NCI-H1417 treated with DMSO at 0.1 percent for 48 hours (cell line): ENCODE measurements at places on chromosomes 4 and X.

GRCh38 chr4:141133999-141134995, 1.0 kb upstream of the RNF150 start:
- DNase-seq = peak; percentile 3

- no peak for DNase-seq
Measured at GRCh38 chr4:23981328-23981727, 91.5 kb upstream of the PPARGC1A start.

- DNase-seq = no peak
Measured at GRCh38 chrX:132470179-132470578, 18.7 kb downstream of the MBNL3 start.

- DNase-seq = no peak
Measured at GRCh38 chr4:174023641-174024040, 259.8 kb downstream of the FBXO8 start.

DNA sequence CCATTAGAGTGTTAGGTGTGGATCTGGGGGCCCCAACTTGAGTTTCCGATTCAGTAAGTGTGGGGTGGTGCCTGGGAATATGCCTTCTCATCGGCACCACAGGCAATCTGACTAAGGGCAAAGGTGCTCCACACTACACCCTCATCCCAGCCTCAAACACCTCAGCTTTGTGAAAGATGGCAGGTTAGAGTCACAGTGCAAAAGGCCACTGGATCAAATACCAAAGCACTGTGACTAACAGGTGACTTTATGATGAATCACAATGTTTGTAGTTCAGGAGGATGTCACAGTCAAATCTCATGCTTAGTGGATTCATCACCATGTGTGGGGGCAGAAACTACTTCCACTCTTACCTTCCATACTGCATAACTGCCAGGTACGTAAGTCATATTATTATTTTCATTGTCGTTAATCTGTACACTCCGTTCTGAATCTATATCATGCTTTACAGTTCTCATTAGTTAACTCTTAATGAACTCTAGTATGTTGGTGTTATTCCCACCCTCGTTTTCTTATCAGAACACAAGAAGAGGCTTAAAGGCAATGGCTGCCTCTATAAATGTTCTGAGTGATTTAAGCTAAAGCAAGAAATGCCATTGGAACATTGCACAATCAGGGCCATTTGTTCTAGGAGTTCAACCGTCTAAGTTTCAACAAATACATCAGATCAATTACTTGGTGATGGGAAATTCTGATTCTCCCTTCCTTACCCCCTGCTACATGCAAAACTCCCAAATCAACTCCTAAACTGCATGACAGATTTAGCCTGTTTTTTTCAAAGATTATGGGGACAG, 50.2 kb downstream of the PRKG2 start:
- DNase-seq = no peak

GRCh38 chr4:53459548-53459947, 82.1 kb downstream of the FIP1L1 start:
- no peak for DNase-seq

GRCh38 chrX:40411340-40412111, 169.2 kb upstream of the ATP6AP2 start:
- DNase-seq = no peak

- DNase-seq = no peak
Measured at GRCh38 chr4:151260526-151260925, 16.4 kb upstream of the PRSS48 start.

DNA sequence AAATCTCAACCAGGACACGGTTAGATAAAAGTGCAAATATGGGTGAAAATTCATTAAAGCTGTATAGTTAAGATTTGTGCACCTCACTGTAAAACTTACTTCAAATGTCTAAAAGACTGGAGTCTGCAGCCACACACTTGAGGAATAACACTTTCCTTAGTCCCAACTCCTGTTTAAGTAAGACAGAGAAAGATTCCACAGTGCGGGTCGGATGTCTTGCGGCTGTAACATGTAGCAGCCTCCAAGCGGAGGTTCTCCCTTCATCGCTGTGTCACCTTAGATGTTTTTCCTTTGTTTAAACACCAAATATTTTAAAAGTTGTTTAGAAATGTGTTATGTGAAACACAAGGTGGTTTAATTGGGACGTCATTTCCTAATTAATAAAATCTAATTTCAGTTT, 905 bp upstream of the MAEA start:
- no peak for DNase-seq

GRCh38 chrX:13968198-13968597, 61.5 kb downstream of the GEMIN8 start:
- DNase-seq = no peak

- DNase-seq = no peak
Measured at GRCh38 chr4:1595789-1596325, 88.3 kb downstream of the FAM53A start.

GRCh38 chr4:148057516-148057915, 325.6 kb downstream of the ARHGAP10 start:
- no peak for DNase-seq

- DNase-seq = no peak
Measured at GRCh38 chr4:15996773-15997172, 33.8 kb upstream of the FGFBP2 start.

GRCh38 chr4:86947501-86948120, 12.8 kb downstream of the AFF1 start:
- no peak for DNase-seq

- DNase-seq = no peak
Measured at GRCh38 chr4:1018147-1019020, 7.0 kb downstream of the FGFRL1 start.

DNA sequence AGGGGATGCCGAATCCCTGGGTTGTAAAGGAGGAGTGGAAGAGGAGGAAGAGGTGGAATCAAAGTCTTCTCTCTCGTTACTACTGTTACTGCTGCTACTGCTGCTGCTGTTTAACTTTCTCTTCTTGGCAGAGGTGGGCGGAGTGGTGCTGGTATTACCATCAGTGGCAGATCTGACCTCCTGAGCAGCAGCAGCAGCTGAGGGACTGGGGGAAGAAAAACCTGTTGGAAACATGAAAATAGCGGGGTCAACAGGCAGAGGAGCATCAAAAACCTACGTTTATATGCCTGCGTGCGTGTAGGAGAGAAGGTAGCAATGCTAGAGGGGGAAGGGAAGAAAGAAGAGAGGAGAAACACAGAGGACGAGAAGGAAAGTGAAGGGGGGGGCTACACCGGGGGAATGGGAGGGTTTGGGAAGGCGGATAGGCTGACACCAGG, 339 bp downstream of the CUL4B start:
- DNase-seq = no peak

GRCh38 chrX:17585006-17585405, 152.3 kb upstream of the SCML1 start:
- DNase-seq = no peak

GRCh38 chrX:150767475-150768131, 74.4 kb downstream of the MTMR1 start:
- DNase-seq = no peak

DNA sequence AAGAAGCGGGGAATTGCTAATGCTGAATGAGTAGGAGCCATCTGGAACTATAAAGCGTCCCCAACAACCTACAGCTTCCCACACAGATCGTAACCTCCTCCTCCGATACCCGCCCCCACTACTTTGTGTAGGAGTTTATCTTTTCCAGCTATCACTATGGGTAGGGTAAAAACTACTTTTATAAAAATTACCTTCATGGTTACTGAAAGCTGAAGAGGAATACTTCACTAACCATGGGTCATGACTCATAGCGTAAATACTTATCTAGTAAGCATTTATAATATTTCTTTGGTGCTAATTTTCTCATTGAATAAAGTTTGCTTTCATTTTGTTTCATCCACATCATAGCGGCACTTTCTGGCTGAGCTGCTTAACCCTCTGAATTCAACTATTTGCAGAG, 79.4 kb upstream of the TNIP3 start:
- DNase-seq = no peak

- DNase-seq = no peak
Measured at GRCh38 chr4:145840162-145840768, 98.4 kb downstream of the ZNF827 start.

DNA sequence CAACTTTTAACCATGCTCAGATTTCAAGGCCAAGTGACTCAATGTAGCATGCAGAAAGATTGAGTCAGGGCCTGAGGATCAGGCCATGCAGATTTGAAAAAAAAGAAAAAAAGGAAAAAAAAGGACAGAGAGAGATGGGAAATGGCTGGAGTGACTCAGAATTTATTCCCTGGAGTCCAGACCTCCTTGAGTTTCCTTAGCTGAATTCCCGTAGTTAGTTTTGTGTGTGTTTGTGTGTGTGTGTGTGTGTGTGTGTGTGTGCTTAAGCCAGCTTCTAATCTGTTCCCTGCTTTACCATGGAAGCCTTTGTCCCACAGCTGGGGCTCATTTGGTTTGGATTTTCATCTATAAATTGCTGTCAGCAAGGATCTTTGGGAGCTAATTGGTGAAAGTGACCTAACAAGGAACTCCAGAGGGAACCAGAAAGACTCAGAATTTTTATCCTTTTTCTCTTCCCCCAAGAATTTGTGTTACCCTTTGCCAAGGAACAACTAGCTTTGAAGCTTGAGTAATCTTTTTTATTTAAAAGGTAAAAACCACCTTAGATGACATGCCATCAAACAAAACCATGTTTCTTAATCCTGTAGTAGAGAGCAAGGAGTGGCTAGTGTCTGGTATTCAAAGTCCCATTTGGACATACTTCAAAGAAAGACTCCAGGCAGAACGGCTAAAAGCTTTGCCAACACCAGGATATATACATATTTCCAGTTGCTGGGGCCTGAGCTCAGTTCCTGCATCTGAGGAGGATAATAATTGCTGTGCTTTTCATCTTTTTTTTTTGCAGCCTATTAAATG, 109.0 kb upstream of the DDIT4L start:
- DNase-seq = no peak

GRCh38 chr4:73698217-73698616, 42.2 kb upstream of the CXCL8 start:
- no peak for DNase-seq

- DNase-seq = no peak
Measured at GRCh38 chr4:80731436-80731835, 299.1 kb upstream of the BMP3 start.

- DNase-seq = no peak
Measured at GRCh38 chr4:4443821-4444220, 56.9 kb downstream of the NSG1 start.

DNA sequence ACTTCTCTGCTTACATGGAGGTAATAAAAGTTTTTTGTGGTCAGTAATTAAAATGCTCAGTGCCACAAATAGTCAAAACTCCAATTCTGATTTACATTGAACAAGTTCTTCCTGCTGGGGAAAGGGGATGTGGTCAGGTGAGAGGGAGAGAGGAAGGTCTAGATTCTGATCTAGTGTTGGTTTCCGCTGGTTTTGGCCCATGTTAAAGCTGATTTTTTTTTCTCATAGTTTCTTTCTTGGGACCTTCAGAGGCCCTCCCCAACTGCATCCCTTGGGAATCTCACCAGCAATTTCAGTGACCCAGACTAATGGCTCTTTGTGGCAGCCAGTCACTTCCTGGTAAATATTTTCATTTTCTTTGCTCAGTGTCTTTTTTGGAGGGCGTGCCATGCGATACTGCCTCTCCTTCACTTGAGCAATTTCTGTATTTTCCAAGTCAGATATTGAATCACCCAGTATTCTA, 332.7 kb downstream of the RAPGEF2 start:
- no peak for DNase-seq

DNA sequence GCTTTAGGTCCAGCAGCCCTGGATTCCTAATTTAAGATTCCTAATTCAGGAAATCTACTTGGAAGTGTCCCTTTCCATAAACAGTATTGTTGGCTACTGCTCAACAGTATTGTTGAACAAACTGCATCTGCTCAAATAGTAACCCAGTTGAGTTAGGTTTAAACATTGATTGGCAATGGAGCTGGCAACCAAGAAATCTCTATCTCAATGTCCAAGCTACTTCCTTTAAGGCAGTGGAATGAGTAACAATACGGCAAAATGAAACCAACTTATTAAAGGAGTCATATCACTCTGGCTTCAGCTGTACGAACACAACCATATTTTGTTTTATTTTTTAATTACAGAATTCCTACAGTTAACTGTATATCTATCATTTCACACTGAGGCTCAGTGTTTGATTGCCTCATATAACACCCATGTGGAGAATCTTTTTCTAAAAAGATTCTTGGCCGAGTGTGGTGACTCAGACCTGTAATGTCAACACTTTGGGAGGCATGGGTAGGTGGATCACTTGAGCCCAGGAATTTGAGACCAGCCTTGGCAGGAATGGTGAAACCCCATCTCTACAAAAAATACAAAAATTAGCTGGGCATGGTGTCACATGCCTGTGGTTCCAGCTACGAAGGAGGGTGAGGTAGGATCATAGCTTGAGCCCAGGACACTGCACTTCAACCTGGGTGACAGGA, 71.7 kb upstream of the IL13RA1 start:
- no peak for DNase-seq

DNA sequence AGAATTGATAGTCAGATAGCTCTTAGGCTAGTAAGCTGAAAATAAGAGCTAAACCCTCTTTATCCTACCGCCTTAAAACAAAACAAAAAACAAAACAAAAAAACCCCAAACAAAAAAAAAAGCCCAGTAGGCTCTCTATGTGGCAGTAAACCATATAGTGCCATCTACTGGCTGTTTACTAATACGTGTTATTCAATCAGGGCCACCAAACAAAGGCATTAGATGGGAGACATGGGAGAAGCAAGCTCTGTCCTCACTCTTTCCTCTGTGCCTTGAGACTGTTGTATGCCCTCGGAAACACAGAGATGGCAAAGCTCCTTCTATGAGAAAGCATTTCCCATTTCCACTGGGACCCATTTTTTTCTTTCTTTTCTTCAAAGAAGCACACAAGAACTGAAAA, 148.8 kb upstream of the MID1 start:
- peak; percentile 33 for DNase-seq

GRCh38 chrX:15349046-15349445, 13.7 kb upstream of the PIGA start:
- peak; percentile 6 for DNase-seq

- no peak for DNase-seq
Measured at GRCh38 chrX:33252306-33252825, 41.0 kb upstream of the DMD start.

DNA sequence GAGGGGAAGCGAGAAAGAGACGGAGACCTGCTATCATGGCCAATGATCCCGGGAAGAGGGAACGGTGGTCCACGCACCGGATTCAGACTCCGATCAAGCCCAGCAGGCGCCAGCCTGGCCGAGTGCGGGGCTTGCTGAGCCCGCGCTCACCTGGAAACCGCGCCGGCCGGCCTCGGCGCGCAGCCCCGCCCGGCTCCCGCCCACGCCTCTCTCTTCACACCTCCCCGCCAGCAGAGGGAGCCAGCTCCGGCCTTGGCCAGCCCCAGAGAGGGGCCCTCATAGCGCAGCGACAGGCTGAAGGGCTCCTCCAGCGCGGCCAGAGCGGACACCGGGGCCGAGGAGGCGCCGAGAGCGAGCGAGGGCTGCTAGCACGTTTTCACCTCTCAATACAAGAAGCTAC, 36.8 kb upstream of the SPANXN2 start:
- no peak for DNase-seq
